Epithelial cell of proximal tubule (primary cell): ENCODE measurements at places on chromosomes 3 and 15.

DNA sequence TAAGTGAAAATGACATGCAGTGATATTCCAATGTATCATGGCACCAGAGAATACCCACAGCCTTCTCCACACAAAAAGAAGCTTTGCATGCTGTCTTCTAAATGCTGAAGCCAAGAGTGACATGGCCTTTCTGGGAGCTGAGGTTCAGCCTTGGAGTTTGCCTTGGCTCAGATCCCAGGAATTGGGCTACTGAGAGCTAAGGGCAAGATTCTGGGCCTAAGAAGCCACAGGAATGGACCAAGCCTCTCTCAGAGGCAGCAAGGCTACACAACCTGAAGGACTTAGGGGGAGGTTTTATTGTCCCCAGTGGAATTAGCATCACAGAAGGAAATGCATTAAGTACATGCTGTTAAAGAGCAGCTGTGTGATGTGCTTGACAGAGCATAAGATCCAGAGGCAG lies 1078.5 kb downstream of the TUSC7 start:
- DNase-seq, result peak; percentile 16

DNA sequence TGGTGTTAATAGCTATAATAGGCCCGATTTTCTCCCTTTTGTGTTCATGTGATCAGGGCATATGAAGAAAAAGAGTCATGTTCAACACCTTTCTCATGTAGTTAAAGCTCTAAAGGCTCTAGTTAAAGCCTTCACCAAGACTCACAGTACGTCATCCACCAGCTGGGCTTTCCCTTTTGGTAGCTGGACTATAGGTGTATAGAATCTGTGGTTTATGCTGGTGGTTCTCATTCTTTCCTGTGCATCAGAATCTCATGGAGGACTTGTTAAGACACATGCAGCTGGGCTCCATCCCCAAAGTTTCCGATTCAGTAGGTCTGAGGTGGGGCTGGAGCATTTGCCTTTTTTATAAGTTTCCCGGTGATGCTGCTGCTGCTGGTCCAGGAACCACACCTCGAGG lies 31.0 kb downstream of the CFAP91 start:
- no peak for DNase-seq

DNA sequence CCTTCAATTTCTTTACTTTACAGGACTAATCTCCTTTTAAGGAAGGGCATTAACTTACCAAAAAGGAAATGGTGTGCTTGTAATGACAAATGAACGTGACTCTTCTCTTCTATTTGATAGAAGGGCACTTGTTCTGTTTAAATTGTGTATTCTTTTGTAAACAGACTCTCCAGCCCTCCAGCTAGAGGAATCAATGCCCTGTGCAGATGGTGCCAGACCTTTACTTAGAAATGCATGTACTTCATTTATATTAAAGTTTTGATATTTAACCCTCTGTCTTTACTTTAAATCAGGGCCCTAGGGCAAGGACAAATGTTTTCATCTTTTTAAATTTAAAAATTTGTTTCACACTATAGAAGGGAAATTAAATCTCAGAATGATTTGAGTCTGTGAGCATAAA lies 355.1 kb downstream of the GBE1 start:
- no peak for DNase-seq

DNA sequence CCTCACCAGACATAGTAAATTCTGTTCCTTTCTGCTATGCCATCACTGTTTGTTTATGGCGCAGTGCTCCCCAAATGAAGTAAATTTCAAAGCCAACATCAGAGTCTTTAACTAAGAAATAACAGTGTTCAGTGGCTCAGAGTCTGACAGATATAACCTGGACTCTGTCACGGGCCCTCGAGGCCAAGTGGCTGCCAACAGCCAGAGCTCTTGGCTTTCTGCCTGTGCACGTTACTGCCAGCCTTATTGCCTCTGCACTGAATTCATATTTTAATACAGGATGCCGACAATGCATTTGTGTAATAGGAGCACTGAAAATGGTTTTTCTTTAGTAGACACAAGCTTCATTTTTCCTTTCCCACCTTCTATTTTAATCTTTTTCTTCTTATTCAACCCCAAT lies 219.9 kb downstream of the NLGN1 start:
- no peak for DNase-seq

GRCh38 chr3:181457756-181458155 lies 254.0 kb upstream of the SOX2 start:
- no peak for DNase-seq

GRCh38 chr3:52682016-52682415 lies 3.7 kb downstream of the PBRM1 start:
- peak; percentile 74 for DNase-seq

GRCh38 chr15:25946241-25946805 lies 83.2 kb upstream of the ATP10A start:
- no peak for DNase-seq

- DNase-seq, result peak; percentile 6
Observed at GRCh38 chr3:23455084-23455483, 252.0 kb downstream of the UBE2E2 start.

GRCh38 chr3:49937090-49937489 lies 2.9 kb upstream of the RBM6 start:
- DNase-seq, result no peak

- DNase-seq, result no peak
Observed at GRCh38 chr3:138479438-138479863, 45.0 kb downstream of the ESYT3 start.

DNA sequence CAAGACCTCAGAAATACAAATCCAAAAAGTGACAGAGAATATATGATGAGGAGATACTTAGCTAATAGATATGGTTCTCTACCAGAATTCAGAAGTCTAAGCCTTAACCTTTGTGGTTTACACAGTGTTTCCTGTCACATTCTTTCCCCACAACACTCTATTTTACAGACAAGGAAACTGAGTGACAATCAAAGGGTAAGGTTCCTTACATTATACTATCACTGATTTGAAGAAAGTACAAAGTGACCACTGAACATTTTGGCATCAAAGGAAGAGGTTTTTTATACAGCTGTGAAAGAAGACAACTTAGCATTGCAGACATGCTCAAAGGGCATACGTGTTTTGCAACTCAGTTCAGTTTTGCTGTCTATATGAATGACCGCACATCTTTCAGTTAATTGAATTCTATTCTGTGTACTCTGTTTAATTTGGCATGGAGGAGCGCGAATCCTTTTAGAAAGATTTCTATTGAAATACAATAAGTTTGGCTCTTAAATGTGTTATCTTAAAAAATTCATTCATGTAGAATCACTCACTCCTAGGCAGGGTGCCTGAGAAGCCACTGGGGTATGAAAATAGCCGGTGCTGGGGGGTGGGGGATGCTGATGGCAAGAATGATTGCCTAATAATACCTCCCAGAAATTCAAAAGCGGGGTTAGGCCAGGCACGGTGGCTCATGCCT lies 66.5 kb upstream of the SKOR1 start:
- DNase-seq, result no peak

DNA sequence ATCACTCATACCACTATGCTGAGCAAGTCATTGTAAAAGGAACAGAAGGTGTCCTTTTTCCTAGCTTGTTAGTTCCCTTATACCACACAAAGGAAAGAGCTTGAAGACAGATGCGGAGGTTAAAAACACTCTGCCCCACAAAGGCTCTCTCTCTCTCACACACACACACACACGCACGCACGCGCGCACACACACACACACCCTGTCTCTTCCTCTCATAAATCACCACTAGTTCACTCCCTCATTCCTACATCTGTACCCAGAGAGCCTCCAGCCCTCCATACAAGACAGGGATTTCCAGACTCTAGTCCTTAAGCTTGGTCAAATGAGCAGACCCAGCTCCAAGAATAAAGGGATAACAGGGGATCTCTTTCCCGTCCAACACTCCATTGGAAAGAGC lies 120.1 kb upstream of the THBS1 start:
- DNase-seq, result no peak

- DNase-seq, result no peak
Observed at GRCh38 chr3:133377396-133377795, 22.5 kb upstream of the BFSP2 start.

GRCh38 chr3:197495499-197495898 lies 60.3 kb downstream of the BDH1 start:
- no peak for DNase-seq

DNA sequence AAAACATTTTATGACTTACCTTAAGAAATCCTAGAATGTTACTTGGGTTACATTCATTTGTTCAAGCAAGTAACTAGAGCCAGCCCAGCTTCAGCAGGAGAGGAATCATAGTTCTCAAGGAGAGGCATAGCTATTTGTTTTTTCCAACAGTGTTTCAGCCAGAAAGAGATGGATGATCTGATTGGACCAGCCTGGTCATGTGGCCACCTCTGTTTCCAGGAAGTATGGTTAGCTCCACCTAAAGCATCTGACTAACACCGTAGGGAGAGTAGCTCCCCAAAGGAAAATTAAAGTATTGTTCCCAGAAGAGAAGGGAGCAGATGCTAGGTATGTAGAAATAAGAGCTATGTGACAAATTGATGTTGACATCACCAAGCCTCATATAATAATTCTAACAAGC lies 417.1 kb downstream of the TAFA4 start:
- no peak for DNase-seq

GRCh38 chr3:104598848-104599511 lies 767.7 kb upstream of the ALCAM start:
- no peak for DNase-seq

DNA sequence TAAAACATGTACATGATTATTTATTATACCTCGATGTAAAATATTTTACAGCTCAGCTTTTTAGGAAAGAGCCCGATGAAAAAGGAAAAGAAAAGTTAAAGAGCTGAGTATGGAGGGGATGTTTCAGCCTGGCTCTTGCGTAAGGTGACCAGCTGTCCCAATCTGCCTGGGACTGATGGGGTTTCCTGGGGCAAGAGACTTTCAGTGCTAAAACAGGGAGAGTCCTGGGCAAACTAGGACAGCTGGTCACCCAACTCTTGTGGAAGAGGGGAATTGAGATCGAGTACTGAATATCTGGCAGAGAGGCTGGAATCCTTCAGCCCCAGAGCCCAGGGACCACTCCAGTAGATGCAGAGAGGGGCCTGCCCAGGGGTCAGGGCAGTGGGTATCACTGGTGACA lies 21.0 kb downstream of the DUOX2 start:
- no peak for DNase-seq

- DNase-seq, result peak; percentile 68
Observed at GRCh38 chr3:57298041-57298440, 5.6 kb upstream of the ASB14 start.

DNA sequence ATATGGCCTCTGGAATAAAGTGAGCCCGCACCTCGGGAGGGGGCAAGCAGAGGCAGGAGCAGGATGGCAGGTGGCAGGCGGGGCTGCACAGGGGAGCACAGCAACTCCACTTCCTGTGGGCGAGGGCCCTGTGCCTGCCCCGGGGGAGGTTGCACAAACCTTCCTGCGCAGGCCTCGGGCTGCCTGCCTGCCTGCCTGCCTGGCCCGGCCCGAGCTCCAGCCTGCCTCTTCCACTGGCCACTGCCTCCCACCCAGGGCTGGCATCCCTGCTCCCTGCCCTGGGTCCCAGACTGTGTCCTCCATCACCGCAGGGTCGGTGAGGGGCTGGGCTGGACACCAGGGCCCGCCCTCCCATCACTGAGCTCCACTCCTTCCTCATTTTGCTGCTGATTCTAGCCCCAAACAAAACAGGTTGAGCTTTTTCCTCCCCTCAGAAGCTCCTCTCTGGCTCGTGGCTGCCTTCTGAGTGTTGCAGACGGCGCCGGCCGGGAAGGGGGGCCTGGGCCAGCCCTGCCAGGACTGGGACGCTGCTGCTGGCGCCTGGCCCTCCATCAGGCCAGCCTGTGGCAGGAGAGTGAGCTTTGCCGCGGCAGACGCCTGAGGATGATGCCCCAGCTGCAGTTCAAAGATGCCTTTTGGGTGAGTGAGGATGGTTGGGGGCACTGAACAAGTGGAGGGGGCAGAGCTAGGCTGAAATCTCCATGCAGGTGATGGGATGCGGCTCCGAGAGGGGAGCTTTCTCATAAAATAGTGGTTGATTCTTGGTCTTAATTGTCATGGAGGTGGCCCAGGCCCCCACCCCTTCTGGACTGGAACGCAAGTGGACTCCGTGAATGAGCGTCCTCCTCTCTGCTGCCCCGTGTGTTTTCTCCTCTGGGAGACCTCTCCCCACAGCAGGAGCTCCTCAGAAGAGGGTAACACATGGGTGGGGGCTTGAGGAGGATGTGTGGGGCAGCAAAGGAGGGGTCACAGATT lies at the start of gene PSTPIP1:
Gene PSTPIP1 (plus strand): TSS at position 156 of the 975 bp plus-strand sequence. CDS start 448 bp downstream, at position 604.
- DNase-seq, result no peak

- no peak for DNase-seq
Observed at GRCh38 chr15:48865370-48866079, 12.4 kb upstream of the EID1 start.

GRCh38 chr3:104447681-104448080 lies 919.0 kb upstream of the ALCAM start:
- DNase-seq, result no peak

GRCh38 chr3:194971965-194972364 lies 286.3 kb downstream of the FAM43A start:
- DNase-seq, result no peak

DNA sequence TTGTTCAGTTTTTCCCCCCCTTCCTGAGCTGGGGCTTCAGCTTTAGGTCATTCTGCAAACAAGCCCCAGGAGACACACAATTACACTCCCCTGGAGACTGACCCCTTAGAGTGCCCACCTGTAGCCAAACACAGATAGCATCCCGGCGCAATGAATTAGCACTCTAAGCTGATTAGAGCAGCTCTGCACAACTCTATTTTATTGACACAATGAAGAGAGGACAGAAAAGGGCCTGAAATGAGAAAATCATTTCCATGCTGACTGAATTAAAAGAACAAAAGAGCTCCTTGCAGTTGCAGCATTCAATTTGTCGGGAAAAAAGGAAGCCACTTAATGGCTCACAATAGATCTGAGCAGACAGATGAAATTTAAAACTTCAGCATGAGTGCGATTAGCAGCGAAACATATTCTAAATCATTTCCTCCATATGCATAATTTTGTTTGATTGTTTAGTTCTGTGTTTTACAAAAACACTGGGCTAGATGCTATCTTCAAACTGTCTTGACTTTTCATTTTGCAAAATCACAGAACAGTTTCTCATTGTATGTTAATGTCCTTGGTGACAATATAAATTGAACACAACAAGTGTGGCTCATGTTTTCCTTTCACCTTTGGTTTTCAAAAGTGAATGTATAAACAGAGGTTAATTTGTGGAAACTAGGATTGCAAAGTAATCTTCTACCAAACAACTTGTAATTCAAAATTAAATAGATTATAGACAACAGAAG lies 308.6 kb downstream of the MECOM start:
- no peak for DNase-seq

- no peak for DNase-seq
Observed at GRCh38 chr15:48636511-48636910, 9.0 kb downstream of the FBN1 start.

GRCh38 chr15:101637919-101638318 lies 14.3 kb downstream of the TM2D3 start:
- DNase-seq, result no peak
